ENCODE measurements at places on chromosomes 6 and 20.

DNA sequence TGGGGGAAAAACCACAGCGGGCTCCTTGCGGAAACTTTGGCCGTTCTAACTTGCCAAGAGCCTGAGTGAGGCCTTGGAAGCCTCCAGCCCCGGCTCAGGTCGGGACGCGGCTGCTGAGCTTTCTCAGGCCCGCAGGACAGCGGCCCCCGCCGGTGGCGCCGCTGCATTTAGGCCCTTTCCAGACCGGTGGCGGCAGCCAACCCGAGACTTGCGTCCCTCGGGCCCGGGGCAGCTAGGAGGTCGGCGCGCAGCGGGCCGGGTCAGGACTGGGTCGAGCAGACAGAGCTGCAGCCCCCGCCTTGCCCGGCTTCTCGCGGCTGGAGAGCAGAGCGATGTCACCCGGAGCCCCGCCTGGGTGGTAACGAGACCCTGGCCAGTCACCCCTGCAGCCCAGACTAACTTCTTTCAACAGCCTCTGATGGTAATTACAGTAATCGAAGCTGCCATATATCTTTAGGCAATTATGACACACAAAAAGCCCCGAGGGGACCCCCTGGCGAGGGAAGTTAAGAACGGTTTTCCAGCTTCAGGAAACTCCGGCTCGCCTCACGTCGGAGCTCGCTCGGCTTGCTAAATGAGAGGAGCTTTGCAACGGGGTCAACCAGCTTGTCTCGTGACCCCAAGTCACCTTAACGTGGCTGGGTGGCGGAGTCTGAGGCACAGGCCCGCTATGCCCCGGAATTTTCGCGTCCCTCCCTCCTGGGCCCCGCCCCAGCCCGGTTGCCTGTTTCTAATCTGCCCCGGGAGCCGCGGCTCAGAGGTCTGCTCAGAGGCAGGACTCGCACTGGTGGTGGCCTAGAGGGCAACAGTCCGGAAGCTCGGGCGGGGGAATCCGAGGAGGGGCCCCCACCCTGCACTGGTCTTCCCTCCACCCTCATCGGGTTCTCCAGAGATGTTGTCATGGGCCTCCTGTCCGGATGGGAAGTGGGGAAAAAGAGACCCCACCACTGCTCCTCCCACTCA, 3.0 kb downstream of the NR2E1 start:
- DNase-seq: no peak

DNA sequence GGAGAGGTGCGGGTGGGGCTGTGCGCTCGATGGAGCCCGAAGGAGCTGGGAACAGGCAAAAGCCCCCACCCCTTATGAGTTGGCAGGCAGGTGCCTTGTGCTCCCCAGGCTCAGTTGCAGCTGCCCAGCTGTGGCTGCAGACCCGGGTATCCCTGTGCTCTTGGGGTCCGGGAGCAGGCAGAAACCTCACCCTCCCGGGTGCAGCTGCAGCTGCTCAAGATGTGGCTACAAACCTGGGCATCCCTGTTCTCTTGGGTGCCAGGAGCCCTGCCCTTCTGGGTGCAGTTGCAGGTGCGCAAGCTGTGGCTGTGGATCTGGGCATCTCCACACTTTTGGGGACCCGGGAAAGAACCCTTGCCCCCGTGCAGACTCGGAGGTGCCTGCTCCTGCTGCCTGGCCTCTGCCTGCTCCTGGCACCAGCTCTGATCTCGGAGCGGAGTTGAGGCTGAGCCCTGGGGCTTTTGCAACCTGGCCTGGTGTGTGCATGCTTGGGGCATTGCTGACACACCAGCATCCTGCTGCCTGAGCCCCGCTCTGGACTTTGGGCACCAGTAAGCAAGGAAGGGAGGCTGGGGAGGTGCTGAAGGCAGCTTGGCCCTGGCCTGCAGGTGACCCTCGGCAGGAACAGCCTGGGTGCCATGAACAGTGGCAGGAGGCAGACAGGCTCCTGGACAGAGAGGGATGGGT, 21.6 kb downstream of the OR2J3 start:
- no peak for DNase-seq

GRCh38 chr20:56403465-56403864, 8.6 kb upstream of the CASS4 start:
- no peak for DNase-seq

- peak; percentile 65 for DNase-seq
Measured at GRCh38 chr20:38001173-38001875, 31.9 kb downstream of the TTI1 start.

DNA sequence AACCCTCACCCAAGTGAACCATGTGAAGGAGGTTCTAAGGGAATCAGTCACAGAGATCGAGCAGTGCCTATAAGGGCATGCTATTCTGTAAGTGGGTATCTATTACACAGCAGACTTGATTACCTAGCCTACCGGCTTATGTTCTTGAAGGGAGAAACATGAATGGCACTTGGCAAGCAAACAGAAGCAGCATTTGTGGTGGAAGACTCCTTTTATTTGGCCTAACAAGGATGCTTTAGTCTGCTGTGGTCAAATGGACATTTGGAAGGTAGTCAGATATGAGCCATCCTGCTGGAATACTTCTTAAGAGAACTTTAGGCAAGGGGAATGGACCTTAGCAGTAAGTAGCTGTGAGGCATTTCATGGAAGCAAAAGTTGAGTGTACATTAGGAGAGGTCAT, 126.3 kb downstream of the COL12A1 start:
- no peak for DNase-seq

All from RCC 7860 (cell line).